Smooth muscle cell of the brain vasculature (primary cell): ENCODE measurements at places on chromosomes 4 and X.

DNA sequence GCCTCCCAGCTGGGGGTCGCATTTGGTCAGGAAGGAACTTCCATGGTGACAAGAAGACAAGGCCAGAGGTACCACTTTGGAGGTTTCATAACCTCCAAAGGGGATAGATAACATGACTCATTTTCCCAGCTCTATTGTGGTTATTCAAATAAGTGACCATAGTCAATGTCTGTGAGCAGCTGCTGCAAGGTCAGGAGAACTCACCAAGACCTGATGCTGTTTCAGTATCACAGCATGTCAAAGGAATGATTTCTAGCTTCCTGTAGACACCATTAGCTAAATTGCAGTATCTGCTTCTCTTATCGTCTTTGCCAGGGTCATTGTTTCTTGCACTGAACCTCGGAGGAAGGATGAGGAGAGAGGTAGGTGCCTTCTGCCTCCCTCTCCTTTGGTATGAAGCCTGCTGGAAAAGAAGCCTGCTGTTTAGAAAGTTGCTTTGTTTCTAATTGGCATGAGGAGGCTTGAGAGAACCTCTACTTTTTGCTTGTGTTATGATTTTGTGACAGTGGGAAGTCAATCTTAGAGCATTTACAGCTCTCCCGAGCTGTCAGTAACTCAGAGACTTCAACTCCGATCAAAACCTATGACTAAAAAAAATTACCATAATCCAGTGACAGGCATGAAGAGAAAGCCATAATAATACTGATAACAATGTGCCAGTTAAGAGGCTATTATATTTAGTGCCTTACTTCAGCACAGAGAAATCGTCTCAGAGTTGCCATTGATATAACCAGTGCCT, 38.0 kb upstream of the GATB start:
- no peak for DNase-seq

DNA sequence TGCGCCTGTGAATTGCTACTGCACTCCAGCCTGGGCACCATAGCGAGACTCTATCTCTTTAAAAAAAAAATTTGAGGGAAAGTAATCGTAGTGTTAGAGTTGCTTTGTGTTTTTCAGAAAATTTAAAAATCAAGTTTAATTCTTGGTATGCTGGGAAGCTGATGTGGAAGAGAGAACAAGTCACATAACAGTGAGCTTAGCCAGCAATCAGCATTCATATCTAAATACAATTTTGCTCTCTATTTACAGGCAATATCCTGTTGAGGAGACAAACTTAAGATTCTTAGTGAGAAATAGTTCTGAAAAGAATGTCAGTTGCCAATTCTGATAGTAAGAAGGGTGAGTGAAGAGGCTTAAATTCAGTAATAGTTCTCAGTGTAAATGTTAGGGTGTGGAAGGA, 9.6 kb upstream of the NDUFC1 start:
- no peak for DNase-seq

GRCh38 chr4:102036619-102037376, 246.3 kb downstream of the BANK1 start:
- no peak for DNase-seq

GRCh38 chr4:8185295-8185694, 13.8 kb upstream of the SH3TC1 start:
- DNase-seq: peak; percentile 82

- DNase-seq: no peak
Measured at GRCh38 chrX:3143043-3143799, 102.0 kb downstream of the ARSF start.

DNA sequence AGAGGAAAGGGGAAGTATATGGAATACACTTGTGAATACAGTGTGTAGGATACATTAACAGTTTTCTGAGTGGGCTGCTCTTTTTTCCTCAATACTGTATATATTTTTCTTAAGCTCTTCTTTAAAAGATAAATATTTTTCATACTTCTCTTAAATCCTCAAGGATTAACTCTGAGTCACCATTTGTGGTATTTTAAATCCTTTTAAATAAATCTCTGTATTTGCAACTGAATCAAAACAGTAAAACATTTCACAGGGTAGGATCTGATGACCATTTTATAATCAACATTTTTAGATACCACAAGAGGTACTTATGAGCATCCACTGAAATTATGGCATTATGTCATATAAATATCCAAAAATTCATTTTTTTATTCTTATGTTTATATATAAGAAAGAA, 87.6 kb downstream of the GAB1 start:
- DNase-seq: no peak

DNA sequence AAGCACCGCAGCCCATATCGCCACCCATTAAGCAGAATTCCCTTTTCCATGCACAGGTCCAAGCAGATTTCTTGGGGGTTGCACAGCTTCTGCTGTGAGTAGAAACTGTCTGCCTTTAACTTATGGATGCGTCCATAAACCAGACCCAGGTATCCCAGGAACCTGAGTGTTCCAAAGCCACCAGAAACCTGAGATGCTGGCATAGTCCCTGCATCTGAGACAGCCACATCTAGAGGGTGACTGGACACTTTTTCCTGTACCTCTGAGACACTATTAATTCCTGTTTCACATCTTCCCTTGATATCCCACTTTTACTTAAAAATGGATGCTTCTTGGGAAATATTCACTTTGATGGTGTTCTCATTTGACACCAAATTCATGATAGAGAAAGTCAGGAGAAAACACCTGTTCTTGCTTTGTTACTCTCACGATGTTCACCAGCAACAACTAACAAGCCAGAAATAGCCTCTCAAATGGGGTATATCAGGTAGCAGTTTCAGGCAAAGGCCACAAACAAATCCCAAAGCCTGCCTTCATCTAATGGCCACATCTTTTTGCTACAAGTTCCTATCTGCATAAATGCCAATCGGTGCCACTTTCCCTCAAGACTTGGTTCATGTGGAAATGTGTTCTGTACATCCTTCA, 45.5 kb upstream of the PRDX4 start:
- no peak for DNase-seq
